ENCODE measurements at places on chromosomes 2 and 18. TPM values are rescaled to one million over a fixed set of nuclear protein-coding genes. Genes with fewer than 3 reads are reported as not detected.

GRCh38 chr18:987325-988186, 82.9 kb downstream of the ADCYAP1 start:
- no peak for DNase-seq

DNA sequence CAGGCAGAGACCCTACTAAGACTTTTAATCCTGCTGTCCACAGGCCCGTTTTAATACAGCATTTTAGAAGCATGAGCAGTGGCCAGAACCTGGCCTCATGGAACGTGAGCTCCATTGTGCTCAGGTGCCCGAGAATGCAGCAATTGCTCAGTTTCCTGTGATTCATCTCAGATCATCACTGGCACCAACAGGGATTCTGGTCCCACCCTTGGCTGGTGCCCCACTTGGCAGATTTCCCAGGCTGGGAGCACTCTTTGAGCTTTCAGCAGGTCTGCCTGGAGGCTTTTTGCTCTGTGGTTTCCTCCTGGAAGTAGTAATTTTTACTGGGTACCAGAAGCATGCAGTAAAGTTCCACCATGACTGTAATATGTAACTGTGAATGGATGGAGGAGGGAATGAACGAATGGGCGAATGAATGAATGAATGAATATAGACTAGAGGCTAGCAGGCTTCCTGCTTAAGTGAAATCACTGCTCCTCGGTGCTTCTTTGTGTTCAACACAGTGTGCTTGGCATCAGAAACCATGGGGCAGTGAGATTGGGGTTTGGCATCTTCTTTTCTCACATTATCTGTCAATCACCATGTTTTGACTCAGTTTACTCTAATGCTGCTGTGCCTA, 312.9 kb downstream of the PRKCE start:
- peak; percentile 55 for DNase-seq

DNA sequence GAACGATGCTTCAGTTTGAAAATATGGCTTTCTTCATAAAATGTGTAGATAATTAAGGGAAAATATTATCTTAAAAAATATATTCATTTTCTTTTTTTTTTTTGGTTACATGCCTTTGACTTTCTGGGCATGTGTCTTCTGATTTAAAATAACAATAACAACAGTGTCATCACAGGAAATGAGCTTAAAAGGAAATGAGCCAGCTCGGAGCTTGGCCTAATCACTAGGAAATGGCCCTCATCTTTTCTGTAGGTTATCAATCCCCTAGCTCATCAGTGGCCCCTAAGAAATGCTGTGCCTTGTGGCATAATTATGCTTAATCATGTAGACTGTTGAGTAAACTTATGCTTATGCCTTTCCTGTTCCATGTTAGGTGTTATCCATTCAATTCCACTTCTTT, 141.8 kb upstream of the FHL2 start:
- DNase-seq = no peak

DNA sequence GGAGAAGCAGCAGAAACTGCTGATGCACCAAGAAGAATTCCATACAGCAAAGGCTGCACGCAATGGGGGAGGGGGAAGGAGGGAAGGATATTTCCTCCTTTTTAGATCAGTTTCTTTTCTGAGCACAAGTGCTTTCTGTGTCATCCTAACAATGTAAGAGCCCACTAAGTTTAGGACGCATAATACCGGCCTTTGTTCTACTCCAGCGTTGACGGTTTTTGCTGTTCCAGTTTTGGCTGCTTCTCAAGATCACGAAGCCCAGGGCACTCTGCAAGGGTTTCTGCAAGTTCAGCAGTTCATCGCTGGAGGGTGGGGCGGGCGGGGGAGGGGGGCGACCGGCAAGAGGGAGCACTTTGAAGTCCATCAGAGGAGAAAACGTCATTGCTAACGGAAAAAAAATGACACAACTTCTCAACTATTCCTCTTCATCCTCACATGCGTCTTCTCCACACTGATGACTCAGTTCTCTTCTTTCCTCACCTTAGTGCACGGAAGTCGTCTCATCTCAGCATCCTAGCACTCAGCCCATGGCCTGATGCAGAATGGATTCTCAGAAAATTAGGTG, 8.7 kb downstream of the FAM178B start:
- DNase-seq = no peak

DNA sequence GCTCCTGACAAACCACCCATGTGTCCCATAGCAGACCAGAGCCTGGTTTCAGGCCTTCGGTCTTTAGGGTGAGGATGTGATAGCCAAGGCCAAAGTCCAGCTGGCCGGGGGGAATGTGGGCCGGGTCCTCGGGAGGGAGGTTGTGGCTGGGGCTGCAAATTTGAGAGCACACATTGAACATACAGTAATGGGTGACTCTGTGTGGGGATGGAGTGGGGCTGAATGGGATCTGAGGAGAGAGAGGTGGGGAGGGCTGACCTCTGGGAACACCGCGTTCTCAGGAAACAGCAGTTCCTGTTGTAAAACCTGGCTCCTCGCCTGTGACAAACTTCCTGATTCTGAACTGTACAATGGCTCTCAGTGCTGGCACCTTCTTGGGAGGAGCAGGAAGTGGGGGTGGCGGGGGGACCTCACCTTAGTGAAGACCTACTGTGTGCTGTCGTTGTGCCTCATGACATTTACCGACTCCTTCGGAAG, 48.8 kb downstream of the MCFD2 start:
- DNase-seq = no peak

- no peak for DNase-seq
Observed at GRCh38 chr2:47354013-47354847, 48.7 kb upstream of the MSH2 start.

- no peak for DNase-seq
Observed at GRCh38 chr18:61797696-61798590, 94.9 kb downstream of the RNF152 start.

GRCh38 chr2:54710216-54710615, 13.2 kb upstream of the EML6 start:
- DNase-seq = no peak

- DNase-seq = no peak
Observed at GRCh38 chr18:76367168-76368125, 127.6 kb downstream of the ZNF516 start.

- no peak for DNase-seq
Observed at GRCh38 chr2:157441072-157441454, 2.8 kb downstream of the CYTIP start.

GRCh38 chr18:77093067-77093430, 39.5 kb downstream of the MBP start:
- DNase-seq = no peak

- no peak for DNase-seq
Observed at GRCh38 chr2:191565120-191565519, 112.8 kb upstream of the NABP1 start.

- no peak for DNase-seq
Observed at GRCh38 chr2:68176657-68177056, 19.0 kb downstream of the PNO1 start.

GRCh38 chr2:85886141-85886540, 2.6 kb downstream of the ST3GAL5 start:
- no peak for DNase-seq

DNA sequence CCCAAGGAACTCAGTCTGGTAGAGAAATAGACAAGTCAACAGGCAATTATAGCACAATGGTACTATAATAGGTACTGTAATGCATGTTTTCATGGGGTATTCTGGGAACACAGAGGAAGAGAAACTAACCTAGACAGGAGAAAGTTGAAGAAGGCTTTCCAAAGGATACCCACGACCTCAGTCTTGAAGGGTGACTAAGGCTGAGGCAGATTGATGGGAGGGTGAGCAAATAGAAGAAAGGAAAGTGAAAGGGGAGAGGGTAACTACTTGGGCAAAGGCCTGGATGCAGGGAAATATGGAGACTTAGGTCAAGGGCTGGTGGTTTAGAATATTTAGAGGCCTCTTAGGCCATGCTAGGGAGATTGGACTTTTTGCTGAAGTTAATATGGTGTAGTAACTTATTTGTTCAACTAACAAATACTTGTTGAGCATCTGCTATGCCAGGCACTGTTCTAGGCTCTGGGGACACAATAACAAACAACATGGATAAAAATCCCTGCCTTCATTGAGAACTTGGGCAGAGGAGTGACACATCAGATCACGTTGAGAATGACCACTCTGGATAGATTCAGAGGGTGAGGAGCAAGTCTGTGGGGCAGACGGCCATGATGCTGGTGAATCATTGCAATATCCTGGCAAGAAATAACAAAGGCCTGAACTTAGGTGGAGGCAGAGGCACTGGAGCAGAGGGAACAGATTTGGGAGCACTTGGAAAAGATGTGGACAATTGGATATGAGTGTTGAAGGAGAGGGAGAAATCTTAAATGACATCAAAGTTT, 56.4 kb downstream of the PLB1 start:
- DNase-seq = no peak

DNA sequence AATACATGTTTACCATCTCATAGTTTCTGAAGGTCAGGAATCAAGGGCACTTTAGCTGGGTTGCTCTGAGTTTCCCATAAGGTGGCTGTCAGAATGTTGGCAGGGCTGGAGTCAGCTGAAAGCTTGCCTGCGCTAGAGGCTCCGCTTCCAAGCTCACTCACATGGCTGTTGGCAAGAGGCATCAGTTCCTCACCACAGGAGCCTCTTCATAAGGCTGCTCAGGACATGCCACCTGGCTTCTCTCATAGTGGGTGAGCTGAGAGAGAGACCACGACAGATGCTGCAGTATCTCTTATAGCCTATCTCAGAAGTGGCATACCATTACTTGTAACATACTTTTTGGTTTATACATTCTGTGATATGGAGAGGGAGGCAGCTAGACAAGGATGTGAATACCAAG, 7.2 kb downstream of the HADHB start:
- no peak for DNase-seq

GRCh38 chr2:195574312-195574711, 82.7 kb upstream of the SLC39A10 start:
- DNase-seq = no peak

GRCh38 chr18:58272209-58272608, 228.2 kb downstream of the NEDD4L start:
- DNase-seq = no peak

DNA sequence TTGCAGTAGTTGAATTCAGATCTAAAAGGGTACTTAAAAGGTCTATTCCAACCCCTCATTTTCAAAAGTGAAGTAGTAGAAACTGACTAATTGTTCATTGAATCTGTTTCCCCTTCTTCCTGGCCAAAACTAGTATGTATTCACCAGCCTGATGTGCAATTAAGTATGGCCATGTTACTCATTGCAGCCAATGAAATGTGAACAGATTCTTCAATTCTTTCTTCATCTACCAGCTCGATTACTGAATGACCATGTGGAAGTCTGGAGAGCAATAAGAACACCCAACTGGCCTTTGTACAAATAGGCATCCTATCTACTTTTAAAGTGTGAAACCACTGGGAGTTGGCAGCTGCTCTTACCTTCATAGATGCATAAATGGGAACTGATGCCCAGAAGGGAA, 449.0 kb upstream of the ID2 start:
- no peak for DNase-seq

- DNase-seq = no peak
Observed at GRCh38 chr2:240624950-240625621, at the start of gene GPR35. Gene GPR35, plus strand, starts transcription at chr2:240625480. Its CDS starts 4,473 bp downstream, at chr2:240629953.

- DNase-seq = no peak
Observed at GRCh38 chr2:33126552-33126951, 179.8 kb downstream of the LTBP1 start.

DNA sequence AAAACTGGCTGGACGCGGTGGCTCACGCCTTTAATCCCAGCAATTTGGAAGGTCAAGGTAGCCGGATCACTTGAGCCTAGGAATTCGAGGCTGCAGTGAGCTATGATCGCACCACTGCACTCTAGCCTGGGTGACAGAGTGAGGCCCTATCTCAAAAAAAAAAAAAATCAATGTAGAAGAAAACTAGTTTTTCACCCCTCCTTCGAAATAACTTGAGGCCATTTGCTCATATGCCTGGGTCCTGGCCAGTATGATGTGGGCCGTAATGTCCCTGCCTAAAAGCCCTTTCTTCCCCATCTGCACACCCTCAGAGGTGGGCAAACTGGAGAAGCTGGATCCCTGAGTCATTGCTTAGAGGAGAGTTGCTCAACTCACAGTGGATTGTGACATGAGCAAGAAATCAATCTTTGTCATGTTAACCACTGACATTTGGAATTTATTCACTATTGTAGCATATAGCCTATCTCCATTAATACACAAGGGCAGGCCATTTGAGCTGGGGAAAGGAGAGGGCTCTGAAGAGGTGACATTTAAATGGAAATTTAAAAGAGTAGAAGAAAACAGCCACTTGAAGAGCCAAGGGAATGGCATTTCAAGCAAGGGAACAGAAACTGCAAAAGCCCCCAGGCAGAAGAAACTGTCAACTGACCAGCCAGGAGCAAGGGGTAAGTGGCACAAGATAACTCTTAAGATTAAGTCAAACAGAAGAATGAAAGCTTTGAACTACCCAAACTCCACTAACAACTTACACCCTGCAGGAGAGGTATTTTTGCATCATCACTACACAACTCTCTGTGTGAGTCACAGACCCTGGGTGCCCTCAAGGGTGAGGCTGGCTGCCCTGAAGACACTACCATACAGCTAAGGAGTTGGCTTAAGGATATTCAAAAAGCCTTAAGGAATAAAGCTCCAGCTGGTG, 7.6 kb upstream of the METTL21A start:
- DNase-seq = no peak

DNA sequence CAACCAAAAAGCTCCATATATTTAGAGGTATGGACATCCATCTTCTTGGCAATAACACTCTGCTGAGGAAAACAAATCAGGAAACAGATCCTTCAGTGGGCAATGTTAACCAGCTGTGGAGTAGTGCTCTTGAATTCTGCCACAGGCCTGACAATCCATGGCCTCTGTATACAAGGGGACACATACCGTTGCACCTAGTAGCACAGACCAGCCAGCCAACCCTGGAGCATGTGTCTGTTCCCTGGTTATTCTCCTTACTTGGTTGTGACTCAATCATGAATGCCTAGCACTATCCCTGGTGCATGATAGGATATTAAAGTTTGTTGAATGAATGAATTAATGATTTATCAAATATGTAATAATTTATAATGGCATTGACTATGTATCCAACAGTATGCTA, 261.4 kb upstream of the MGAT5 start:
- no peak for DNase-seq

The RGPD4 gene
- polyA plus RNA-seq = not detected

The CD207 gene
- polyA plus RNA-seq = not detected

The SCTR gene
- not detected for polyA plus RNA-seq

The BCL11A gene
- polyA plus RNA-seq = 1.4 TPM

The GPR75 gene
- polyA plus RNA-seq = 1.8 TPM

The SP100 gene
- 60.1 TPM for polyA plus RNA-seq

The SERPINB2 gene
- 5.3 TPM for polyA plus RNA-seq

The HOXD12 gene
- polyA plus RNA-seq = not detected

The UBE2E3 gene
- polyA plus RNA-seq = 127 TPM

The CHCHD5 gene
- 15.2 TPM for polyA plus RNA-seq

The SCN9A gene
- 39.9 TPM for polyA plus RNA-seq

The FSHR gene
- polyA plus RNA-seq = not detected

The EVX2 gene
- not detected for polyA plus RNA-seq

The UGT1A10 gene
- polyA plus RNA-seq = not detected

The SRD5A2 gene
- not detected for polyA plus RNA-seq
